ENCODE measurements at places on chromosomes 7 and 10.

- no peak for DNase-seq
Measured at GRCh38 chr10:61139592-61139953, 195.6 kb upstream of the RHOBTB1 start.

DNA sequence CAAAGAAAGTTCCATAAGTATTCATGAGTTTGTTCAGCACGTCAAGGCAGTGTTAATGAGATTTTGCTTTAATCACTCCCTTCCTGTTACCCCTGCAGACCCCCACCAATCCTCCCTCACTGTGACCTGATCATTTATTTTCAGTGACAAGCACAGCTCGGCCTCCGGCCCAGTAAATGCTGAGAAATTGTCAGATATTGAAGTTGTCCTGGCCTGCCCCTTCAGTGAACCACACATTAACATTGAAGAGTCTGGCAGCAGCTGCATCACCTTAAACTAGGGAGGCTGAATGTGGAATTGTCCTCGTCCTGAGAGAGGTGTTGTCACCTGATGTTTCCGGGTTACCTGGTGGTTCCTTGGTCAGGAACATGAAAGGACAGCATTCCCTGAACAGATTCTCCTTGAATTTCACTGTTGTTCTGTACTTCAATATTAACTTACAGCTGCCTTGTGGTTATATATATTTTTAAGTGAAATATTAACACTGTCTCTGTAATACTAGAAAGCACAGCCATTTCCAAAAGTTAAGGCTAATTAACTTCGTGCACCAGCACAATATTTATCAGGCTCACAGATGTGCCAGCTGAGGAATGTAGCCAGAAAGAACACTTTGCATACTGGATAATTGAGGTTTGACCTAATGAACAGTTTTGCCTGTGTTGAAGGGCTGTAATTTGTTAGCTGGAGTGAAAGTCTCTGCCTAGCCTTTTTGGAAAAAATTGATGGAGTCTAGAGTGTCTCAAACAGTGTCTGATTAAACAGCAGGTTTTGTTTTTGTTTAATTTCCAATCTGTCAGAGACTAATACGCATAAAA is 265.3 kb downstream of the HDAC9 start:
- DNase-seq, result no peak

GRCh38 chr7:154996756-154997155 is 6.2 kb downstream of the PAXIP1 start:
- DNase-seq, result no peak

- no peak for DNase-seq
Measured at GRCh38 chr7:91127959-91128358, 136.3 kb upstream of the FZD1 start.

- no peak for DNase-seq
Measured at GRCh38 chr10:113506476-113506875, 46.4 kb upstream of the HABP2 start.

- DNase-seq, result no peak
Measured at GRCh38 chr10:60937784-60938654, 6.0 kb downstream of the RHOBTB1 start.

DNA sequence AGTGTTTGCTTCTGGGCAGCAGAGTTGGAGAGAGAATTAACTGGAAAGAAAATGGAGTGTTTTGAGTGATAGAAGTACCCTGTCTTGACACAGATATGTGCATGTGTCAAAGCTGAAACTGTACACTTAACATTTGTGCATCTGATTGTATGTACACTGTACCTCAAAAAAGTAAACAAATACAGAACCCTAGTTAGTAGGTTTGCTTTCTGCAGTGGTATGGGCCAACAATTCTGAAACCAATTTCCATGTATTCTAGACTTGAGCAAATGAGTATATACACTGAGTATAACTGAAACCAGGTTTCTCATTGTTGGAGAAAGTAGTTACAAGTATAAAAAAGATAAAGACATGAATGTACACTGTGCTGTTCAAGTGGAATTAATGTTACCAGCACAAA is 52.4 kb downstream of the ELAPOR2 start:
- DNase-seq, result no peak

GRCh38 chr10:68902382-68902781 is 1.3 kb downstream of the DDX50 start:
- no peak for DNase-seq

GRCh38 chr7:26815426-26815825 is 49.0 kb downstream of the SKAP2 start:
- DNase-seq, result no peak

GRCh38 chr10:130046591-130046990 is 64.0 kb downstream of the C10orf143 start:
- no peak for DNase-seq

DNA sequence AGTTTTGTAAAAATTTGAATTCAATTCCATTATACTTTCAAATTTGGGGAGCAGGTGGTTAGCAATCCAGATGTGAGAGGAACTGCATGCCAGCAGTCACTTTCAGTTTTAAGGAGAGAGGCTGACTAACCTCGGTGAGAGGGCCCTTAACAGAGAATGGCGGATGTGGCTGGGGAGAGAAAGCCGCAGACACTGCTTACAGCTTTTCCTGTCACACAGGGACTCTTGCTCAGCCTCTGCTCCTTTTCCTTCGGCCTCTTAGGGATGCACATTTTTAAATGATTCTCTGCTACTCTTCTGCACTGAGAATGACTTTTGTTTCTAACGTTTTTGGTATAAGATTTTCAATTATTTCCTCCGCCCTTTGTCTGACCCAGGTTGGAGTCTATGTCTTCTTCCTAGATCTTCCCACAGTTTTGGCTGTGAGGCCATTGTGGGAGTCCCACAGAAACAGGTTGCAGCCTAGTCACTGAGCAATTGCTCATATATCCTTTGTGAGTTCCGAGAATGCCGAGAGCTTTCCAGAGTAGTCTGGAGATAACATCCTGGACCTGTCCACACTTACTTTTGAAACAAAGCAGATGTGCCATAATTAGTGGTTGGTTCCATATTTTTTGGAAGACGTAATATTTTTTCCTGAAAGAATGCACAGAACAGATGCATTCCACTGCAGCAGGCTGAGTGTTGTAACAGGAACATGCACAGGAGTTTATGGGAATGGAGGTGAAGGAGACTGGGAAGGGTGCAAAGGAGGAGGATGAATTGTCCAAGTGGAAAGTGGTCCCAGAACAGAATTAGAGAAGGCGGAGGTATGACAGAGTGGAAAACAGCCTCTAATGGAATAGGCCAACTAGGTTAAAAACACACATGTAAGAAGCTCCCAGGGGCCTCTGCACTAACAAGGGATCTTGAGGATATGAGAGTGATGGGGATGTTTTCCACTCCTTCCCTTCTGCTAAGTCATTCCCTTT is 168.0 kb upstream of the ZNF32 start:
- DNase-seq, result peak; percentile 90

- no peak for DNase-seq
Measured at GRCh38 chr7:151462306-151462779, 22.4 kb upstream of the CRYGN start.

DNA sequence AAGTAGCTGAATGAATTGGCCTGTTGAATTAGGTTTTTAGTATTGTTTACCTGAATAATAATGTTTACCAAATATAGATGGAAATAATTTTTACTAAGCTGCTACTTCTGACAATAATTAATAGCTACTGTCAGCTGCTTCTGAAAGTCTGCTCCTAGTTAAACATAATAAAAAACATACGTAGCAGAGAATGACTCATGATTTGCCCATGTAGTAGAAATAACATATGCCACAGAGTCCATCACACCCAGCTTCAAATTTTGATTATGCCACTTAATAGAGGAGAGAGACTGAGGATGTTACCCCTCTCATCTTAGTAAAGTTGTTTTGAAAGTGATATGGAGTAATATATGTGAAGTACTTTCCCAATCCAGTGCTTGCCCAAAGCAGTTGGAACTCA is 57.6 kb upstream of the MDFIC start:
- DNase-seq, result no peak

DNA sequence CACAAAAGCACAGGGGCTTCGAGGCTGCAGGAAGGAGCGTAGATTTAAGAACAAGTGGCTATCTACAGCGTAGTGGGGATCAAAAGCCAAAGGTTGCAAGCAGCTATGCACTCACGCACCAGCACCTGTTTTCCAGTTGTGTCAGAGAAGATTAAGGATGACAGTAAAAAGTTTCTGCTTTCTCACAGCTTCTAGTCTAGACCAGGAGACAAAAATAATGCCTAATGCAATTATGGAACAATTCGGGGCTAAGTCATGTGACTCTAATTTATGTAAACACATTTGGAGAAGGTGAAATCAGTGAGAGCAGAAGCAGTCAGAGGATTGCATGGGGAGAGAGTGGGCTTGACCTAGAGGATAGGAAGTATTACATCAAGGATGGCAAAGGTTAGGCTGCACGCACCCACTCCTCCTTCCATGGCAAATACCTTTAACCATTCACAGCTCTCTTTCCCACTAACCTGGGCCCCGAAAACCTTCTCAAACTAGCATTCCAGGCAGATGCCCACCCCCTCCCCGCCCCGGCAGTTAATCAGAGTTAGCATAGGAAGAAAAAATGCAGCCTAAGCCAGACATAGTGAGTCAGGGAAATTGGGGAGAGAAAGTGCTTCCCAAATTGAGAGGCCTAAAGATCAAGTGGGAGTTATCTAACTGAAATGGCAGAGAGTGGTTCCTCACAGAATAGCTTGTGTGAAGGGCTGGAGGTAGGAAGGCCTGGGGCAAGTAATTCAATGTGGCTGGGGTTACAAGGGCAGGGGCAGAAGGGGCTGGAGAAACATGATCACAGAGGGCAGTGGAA is 48.2 kb upstream of the GPAM start:
- DNase-seq, result no peak

DNA sequence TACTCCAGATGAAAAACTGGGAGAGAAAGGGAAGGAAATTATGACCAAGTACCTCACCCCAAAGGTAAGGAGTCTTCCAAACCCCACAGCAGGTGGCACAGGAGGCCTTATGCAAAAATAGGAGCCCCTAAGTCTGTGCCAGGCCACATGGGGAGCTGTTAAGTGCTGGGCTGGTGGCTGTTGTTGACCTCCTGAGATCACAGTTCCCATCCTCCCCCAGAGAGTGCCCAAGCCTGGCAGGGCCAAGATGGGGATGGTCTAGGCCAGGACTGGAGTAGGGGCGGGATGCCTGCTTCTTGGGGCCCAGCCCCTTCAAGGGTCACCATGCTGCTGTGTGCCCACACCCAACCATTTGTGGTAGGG is 145.8 kb downstream of the RGS10 start:
- DNase-seq, result no peak

DNA sequence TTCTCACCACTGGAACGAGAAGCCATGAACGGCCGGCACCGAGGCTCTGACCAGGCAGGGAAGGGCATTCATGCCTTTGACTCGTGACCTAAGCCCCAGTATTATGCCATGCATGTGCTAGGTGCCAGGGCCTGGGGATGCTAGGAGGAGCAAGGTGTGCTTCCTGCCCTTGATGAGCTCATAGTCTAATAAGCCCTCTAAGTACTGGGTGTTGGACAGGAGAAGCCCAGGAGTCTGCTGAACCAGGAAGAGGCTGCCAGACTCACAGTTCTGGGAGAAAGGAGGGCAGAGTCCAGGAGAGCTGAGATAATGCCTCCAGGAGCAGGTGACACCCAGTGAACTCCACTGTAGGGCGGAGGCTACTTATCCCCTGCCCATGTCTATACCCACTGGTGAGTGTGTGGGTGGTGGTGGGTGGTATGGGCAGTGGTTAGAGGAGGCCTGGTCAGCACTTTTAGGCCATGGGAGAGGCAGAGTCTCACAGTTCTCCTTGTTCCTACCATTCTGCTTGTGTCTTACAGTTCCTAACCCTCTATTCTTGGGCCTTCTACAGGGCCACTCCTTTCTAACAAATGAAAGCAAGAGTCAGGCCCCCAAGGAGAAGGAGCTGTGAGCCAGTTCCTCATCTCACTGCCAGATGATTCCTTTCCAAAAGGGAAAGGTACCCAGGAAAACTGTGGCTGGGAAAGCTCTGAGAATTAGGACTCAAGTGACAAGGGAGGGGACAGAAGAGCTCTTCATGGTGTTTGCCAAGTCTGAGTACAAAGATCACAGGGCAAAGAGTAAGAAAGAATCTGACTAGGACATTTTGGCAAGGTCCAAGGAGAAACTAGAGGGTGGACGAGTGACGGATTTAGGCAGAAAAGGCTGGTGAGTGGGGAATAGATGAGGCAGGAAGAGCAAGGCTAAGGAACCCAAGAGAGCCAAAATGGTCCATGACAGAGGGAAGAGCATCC is 3.6 kb upstream of the MXI1 start:
- no peak for DNase-seq

- DNase-seq, result no peak
Measured at GRCh38 chr7:129606803-129607202, 4.7 kb upstream of the NRF1 start.

- DNase-seq, result peak; percentile 64
Measured at GRCh38 chr7:74417419-74417971, 36.2 kb upstream of the GTF2IRD1 start.

- no peak for DNase-seq
Measured at GRCh38 chr7:158150234-158150633, 437.4 kb downstream of the PTPRN2 start.

- DNase-seq, result peak; percentile 85
Measured at GRCh38 chr10:3783316-3783681, 1.7 kb downstream of the KLF6 start.

- no peak for DNase-seq
Measured at GRCh38 chr7:32163896-32164295, 93.7 kb upstream of the PDE1C start.

GRCh38 chr7:135768064-135768463 is 19.5 kb upstream of the FAM180A start:
- no peak for DNase-seq

DNA sequence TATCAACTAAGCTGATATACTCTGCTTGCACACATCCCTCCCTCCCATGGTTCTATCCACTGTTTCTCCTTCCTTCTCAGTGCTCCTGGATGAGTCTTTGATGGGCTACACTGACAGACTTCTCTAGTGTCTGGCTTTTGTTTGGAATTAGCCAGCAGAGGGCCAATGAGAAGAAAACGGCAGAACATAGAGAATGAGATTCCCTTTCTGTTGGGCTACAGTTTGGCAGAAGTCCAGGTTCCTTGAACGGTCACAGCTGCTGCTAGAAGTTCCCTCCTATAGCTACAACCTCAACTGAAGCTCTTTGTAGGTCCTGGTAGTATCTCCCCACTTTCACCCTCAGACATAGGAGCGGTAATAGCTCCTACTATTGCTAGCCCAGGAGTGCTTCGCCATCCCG is 251.1 kb upstream of the LRRN3 start:
- DNase-seq, result no peak

DNA sequence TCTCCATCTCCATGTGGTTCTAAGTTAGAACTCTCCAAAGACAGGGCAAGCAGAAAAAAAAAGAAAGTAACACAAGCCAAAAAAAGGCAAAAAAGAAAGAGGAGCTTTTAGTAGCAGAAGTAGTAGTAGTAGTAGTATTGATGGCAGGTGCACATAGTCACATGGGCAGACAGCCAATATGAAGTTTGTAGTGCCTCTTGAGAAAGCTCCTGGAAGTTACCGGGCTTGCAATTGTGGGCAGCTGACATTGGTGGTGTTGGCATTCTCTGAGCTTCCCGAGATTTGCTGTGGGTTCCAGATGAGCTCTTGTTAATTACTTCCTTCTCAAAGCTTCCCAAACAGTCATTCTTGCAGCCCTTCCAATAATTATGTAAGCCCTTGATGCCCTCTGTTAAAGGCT is 1128.5 kb downstream of the TYW1 start:
- no peak for DNase-seq

GRCh38 chr7:22476824-22477223 is 23.2 kb downstream of the STEAP1B start:
- no peak for DNase-seq

GRCh38 chr7:88208521-88208920 is 11.3 kb downstream of the SRI start:
- DNase-seq, result no peak
